ENCODE measurements at places on chromosomes 11 and 22.
A peak's percentile ranks its signal among the peaks of the same experiment; 100 is the strongest.

DNA sequence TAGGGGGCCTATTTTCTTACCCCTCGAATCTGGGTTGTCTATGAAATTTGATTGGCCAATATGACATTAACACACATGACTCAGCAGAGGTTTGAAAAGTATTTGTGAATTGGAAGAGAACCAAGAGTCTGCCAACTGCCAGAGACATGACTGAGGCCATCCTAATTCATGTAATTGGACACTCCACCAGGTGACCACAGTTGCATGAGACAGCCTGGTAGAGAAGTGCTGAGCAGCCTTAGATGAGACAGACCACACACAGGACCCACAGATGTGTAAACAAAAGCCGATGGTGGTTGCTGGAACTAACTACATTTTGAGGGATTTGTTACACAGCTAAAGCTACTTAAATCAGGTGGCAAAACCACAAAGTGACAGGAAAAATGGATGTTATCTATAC, 855 bp upstream of the MS4A5 start:
- no peak for DNase-seq

- peak; percentile 75 for DNase-seq
Observed at GRCh38 chr11:65419772-65420481, 2.7 kb upstream of the NEAT1 start.

DNA sequence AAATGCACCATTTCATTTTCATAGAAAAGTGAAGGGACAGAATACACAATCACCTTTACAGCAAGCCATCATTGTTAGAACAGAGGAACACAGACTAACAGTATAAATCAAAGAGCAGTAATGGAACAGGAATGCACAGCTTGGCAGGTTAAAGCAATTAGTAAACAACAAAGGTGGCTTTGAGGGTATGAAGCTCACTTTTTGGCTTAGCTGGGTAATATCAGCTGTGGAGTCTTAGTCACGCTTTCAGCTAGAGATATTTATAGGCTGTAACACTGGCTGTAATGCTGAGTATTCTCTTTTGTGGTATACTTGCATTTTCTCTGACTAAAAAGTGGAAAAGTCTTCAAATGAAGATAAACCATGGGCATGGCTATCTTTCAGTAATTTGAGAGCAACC, 1780.5 kb downstream of the LRRC4C start:
- no peak for DNase-seq

GRCh38 chr22:32880893-32881596, 79.5 kb downstream of the TIMP3 start:
- no peak for DNase-seq

DNA sequence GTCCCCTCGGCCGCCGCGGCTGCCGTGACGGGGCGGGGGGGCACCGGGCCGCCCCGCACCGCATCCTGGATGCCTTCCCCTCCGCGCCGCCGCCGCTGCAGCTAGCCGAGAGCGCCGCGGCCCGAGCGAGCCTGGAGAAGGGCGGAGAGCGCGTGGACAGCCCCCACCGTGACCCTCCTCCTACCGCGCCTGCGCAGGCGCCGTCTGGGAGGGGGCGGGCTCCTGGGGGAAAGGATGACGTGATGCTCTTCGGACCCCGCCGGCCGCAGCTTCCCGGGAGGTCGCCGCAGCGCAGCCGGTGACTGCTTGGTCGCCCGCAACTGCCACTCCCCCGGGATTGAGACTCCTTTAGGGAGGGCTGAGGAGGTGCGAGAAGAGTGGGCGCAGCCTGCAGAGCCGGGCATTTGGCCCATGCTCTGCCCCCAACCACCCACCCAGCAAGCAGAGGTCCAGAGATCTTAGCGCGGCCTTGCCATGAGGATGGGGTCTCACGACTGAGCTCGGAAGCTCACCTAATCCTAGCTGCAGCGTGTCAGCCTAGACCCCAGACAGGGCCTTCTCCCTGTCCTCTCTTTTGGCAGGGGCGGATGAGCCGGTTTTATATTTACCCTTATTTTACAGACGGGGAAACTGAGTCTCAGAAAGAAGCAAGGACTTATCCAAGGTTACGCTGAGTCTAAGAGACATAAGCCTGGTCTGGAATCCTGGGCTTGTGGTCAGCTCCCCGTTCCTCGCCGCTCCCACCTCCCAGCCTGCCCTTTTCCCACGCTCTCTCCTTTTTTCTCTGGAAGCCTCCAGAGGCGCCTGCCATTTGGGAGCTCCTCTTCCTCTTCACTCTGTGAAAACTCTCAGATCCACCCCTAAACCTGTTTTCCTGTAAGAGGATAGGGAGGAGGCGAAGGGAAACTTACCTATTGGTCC, at the start of gene DENND5A:
Gene DENND5A, minus strand, starts transcription at position 140 of the 921 bp plus-strand sequence. CDS start 281 bp downstream, outside the sequence.
- DNase-seq, result peak; percentile 75

- DNase-seq, result no peak
Observed at GRCh38 chr22:20746431-20747189, 27.3 kb upstream of the SERPIND1 start.

DNA sequence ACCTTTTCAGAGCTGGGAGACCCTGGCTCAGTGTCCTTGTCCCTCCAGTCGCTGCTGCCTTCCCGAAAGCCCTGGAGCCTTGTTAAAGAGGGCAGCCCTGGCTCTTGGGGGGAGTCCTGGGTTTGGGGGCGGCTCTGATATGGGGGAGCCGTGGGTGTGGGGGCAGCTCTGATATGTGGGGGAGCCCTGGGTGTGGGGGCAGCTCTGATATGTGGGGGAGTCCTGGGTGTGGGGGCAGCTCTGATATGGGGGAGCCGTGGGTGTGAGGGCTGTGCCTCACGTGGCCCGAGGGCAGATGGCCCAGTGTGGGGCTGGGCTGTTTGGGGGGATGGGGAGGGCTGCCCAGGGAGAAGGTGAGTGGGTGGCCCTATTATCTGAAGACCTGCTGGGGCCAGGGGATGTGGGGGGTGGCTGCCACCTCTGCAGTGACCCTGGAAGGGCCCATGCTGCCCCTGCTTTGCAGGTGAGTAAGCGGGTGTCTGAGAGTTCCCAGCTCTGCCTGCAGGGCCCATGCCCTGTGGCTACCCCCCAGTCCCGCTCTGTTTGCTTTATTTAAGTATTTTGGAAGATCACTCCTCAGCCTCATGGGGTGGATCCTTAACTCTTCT, 30.9 kb upstream of the GRAMD4 start:
- no peak for DNase-seq

DNA sequence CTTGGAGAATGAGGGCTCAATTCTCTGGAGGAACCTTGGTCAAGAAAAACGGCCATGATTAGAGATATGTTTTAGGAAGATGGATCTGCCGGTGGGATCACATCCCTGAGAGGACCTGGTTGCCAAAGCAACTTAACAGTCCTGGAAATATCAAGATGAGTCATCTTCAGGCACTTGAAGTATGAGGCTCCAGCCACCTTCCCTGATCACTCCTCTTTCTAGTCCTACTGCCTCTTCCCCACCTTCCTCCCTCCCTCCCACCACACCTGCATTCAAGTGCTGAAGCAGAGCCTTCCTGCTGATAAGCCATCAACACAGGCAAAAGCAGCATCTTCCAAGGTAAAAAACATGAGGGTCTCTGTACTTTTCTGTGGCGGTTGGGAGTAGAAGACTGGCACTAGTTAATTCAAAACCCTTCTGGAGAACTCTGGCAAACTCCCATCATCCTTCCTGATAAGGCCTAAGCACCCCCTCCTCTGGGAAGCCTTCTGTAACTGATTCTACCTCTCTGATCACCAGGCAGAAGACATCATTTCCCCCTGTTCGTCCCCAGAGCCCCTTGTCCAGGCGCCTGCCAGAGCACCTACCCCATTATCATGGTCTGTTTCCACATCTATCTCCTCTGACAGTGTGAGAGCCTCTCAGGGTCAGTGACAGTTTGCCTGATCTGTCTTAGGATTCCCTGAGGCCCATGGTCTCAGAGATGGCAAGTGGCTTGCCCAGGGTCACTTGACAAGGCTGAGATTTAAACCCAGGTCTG, 79.8 kb downstream of the CLPB start:
- no peak for DNase-seq

DNA sequence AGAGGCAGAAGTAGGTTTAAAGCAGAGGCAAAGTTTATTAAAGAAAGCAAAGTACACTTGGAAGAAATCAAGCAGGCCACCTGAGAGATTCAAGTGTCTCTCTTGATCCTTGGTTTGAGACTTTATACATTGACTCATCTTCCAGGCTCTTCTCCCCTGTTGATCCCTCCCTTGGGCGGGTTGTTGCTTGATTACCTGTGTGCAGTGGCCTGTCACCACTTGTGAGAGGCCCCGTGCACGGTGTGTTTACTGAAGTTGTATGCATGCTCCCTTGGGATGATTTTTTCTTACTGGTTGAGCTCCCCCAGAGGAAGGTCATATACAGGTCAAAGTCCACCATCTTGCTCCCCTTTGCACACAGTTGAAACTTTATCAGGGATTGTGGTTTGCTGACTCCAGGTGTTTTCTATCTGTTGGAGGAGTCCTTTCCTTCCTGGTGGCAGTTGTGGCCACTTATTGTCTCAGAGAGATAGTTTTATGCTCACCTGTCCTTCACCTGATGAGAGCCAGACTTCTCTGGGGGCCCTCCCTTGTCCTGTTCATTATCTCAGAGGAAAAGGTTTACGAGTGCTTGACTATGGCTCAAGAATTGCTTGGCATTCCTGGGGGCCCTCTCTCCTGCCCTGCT, 16.3 kb upstream of the RBMXL2 start:
- DNase-seq, result no peak

GRCh38 chr11:68497761-68498160, 37.2 kb downstream of the PPP6R3 start:
- DNase-seq, result no peak

- no peak for DNase-seq
Observed at GRCh38 chr11:69487849-69488542, 6.5 kb downstream of the LINC01488 start.

GRCh38 chr11:97143463-97143862, 753.6 kb downstream of the JRKL start:
- DNase-seq, result no peak

DNA sequence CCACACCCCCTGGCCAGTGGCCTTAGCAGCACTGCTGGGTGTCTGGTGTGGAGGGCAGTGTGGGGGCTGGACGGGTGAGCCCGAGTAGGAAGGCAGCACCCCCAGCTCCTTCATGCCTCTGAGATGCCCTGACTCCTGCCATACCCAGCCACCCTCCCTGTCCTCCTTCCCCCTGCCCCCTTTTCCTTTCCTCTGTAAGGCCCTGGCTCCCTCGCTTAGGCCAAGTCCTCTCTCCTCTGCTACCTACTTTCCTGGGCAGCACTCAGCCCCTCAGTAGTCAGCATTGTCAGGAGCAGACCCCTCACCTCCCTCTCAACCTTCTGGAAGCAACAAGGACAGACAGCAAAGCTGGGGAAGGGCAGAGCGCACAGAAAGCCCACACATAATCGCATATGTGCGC, 48.0 kb downstream of the BUD13 start:
- no peak for DNase-seq

- no peak for DNase-seq
Observed at GRCh38 chr11:59225017-59225416, 12.3 kb upstream of the MPEG1 start.

DNA sequence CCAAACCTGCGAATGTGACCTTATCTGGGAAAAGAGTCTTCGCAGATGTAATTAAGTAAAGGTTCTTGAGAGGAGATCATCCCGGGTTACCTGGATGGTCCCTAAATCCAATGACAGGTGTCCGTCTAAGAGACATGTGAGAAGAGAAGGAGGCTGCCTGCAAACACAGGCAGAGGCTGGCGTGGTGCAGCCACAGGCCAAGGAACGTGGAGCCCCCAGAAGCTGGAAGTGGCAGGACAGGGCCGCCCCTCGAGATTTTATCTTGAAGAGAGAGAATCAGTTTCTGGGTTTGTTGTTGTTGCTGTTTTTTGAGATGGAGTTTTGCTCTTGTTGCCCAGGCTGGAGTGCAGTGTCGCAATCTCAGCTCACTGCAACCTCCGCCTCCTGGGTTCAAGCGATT, 33.6 kb downstream of the MRGPRD start:
- DNase-seq, result no peak

DNA sequence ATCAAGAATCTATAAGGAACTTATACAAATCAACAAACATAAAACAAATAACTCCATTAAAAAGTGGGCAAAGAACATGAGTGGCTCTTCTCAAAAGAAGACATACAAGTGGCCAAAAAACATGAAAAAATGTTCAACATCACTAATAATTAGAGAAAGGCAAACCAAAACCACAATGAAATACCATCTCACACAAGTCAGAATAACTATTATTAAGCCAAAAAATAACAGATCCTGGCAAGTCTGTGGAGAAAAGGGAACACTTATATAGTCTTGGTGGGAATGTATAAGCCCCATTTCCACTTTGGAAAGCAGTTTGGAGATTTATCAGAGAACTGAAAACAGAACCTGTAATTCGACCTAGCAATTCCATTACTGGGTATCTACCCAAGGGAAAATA, 921.0 kb downstream of the KCNA4 start:
- DNase-seq, result no peak

DNA sequence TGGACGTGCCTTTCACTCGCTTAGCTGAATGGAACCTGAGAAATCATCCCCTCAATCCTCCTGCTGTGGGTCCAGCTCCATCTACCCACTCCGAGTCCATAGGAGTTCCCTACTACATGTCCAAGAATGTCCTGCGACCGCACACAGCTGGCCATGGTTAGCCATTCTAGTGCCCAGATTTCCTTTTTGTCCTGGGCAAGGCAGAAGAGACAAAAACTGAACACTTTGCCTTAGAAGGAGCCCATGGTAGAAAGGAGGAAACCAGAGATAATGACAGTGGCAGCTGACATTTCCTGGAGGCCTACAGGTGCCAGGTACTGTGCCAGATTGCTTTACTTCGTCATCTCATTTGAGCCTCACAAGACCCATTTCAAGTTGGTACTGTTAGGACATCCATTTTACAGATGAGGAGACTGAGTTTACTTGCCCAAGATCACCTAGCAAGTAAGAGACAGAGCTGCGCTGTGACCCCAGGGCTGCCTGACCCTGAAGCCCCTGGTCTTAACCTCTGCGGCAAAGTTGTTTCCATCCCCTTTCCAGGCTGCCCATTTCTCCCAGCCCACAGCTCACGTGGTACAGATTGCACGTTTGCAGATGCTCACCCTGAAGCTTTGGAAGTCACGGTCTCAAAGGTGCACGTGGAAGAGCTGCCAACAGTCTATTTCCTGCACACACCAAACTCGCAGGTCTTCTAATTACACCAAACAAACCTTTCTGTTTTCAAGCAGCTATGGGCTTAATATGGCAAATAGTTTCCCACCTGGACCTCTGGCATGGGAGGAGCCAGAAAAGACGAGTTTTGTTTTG, 112.7 kb downstream of the ZBTB16 start:
- no peak for DNase-seq

- DNase-seq, result no peak
Observed at GRCh38 chr11:94866936-94867795, 99.0 kb downstream of the AMOTL1 start.

DNA sequence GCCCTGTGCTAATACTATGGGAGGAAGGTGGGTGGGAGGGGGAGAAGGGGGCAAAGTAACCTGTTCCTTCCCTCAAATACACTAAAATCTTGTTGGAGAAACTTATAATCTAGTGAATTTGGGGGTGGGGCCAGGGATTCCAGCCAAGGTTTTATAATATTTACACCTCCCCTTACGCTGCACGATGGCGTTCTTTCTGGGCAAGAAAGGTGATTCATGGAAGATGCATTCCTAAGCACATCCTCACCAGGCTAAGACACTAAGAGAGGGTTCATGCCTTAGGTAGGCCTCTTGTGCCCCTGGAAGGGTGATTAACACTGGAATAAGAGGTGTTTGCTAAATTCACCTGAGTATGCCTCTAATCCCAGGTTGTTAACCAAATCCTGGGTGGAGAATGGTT, 82.6 kb downstream of the BARX2 start:
- DNase-seq, result no peak

Data from NCI-H446 treated with DMSO at 0.1 percent for 48 hours (cell line).